ENCODE measurements at places on chromosomes 2 and 18.

GRCh38 chr2:164046040-164046439 is 310.2 kb upstream of the FIGN start:
- no peak for DNase-seq

- no peak for DNase-seq
Measured at GRCh38 chr18:8339952-8340351, 269.3 kb upstream of the RAB12 start.

DNA sequence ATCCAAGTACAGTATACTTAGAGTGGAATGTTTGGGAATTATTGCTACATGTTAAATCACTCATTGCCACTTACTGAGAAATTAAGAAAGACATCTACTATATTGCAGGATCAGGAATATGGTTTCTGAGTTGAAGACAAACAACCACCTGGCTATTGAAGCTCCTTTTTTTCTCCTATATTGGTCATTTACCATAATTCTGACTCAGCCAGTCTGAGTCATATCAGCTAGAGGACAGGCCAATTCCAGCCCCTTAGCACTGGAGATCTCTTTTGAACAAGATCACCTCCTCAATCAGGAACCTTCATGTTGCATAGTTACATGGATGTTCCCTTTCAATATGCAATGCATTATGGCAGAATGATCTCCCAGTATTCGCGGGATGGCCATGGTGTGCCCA is 42.7 kb upstream of the CDH19 start:
- no peak for DNase-seq

DNA sequence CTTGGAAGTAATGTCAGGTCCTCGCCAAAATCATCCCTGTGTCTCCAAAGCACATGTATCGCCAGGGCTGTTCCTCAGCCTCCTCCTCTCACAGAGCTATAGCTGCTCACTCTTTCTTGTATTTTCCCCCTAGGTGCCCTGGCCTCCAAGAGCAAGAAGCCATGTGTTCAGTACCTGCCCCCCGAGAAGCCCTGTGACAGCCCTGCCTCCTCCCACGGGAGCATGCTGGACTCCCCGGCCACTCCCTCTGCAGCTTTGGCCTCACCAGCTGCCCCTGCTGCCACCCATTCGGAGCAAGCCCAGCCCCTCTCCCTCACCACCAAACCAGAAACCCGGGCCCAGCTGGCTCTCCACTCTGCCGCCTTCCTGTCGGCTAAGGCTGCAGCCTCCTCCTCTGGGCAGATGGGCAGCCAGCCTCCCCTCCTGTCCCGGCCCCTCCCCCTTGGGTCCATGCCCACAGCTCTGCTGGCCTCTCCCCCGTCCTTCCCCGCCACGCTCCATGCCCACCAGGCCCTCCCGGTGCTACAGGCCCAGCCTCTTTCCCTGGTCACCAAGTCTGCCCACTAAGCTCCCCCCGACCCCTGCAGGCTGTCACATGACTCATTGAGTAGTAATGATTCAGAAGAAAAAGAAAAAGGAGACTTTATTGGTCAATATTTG is 18.8 kb downstream of the TGOLN2 start:
- DNase-seq, result no peak

GRCh38 chr18:44851856-44852621 is 171.4 kb downstream of the SETBP1 start:
- no peak for DNase-seq

GRCh38 chr2:4973973-4974372 is 718.2 kb upstream of the SOX11 start:
- DNase-seq, result no peak

DNA sequence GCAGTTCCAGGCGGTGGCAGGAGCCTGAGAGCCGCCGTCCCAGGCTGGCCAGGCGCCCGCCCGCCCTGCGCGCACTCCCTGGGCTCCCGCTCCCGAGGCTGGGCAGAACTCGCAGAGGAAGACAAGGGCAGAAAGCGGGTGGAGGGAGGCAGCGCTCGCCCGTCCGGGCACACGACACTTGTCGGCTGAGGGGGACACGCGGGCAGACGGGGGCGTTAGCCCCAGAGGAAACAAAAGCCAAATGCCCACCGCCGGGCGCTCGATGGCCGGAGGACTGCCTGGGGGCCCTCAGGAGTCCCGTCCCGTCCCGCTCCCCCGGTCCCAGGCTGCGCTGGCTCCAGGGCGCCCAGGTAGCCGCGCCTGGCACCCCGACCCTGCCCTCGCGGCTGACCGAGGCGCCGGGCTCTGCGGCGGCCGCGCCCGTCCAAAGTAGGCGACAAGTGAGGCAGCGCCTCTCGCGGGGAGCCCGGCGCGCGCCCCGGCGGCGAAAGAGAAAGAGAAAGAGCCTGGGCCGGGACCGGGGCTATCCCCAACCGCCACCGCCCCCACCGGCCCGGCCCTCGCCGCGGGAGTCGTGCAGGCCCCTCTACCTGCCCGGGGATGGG is 491 bp downstream of the L3MBTL4 start:
- DNase-seq, result peak; percentile 91

- no peak for DNase-seq
Measured at GRCh38 chr2:202064881-202065230, 8.2 kb upstream of the KIAA2012 start.

Data from GM10248 (cell line).